ENCODE measurements at places on chromosomes 2 and 18.

- DNase-seq = no peak
Measured at GRCh38 chr2:45380131-45380836, 230.8 kb downstream of the SRBD1 start.

GRCh38 chr2:212124598-212124997, 414.0 kb downstream of the ERBB4 start:
- no peak for DNase-seq

- DNase-seq = no peak
Measured at GRCh38 chr2:84052043-84052442, 407.0 kb downstream of the SUCLG1 start.

DNA sequence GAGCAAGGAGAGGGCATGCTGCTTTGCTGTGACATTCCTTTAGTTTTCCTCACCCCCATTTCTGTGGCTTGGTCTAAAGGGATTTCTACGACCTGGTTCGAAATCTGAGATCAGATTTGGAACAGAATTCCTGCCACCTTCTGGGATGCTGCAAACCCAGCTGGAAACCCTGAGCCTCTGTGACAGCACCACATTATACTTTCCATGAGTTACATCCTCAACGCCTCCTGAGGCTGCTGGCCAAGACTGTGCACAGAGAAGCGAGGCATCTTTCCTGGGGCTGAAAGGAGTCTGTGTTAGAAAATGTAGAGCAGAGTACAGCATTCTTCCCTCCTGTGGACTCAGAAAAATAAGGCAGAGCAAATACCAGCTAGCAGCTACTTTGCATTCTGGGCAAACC, 138.1 kb upstream of the CHAC2 start:
- no peak for DNase-seq

- DNase-seq = no peak
Measured at GRCh38 chr2:121472470-121472993, 58.1 kb upstream of the RNU4ATAC start.

All from activated CD8-positive, alpha-beta T cell treated with anti-CD3 and anti-CD28 coated beads, Interleukin-2, amount 10 ng/mL, durations not matched to agents 7 days and 5 days (primary cell).